Activated CD4-positive, CD25-positive, alpha-beta regulatory T cell treated with anti-CD3 and anti-CD28 coated beads, Interleukin-2, amount 50 U/mL, for 72 hours (primary cell): ENCODE measurements at places on chromosomes 3 and 15.

GRCh38 chr3:10300087-10300486 lies 7.3 kb upstream of the GHRL start:
- DNase-seq, result no peak

DNA sequence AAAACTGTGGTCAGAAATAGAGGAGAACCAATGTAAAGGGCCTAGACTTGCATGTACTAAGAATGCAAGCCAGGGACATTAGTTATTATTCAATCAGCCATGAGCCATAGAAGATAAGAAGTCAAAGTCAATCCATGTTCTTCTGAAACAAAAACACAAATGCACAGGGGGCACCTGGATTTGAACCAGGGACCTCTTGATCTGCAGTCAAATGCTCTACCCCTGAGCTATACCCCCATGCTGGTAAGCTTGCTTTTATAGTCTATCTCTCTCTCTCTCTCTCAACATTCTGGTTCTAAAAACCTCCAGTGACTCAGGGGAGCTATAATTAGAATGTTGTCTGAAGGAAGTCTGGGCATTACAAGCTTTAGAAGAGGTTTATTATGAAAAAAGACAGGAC lies 85.6 kb upstream of the ACP3 start:
- DNase-seq, result no peak

DNA sequence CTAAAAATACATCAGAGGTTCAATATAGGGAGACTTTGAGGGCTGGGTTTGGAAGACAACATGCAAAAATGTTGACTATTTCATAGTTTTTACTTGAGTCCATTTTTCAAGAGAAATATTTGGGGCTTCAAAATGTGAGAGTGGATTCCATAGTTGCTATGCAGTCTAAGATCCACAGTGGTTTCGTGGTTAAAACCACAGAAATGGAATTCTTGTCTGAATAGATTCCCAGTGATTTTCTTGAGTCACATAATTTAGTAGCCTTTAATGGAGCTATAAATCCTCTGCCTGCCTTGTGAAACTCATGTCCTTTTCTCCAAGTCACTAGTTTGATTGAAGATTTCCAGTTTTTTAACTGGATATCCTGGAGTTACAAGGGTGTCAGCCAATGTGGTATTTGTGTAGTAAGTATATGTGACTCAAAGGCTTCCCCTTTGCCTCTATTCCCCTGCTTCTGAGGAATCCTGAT lies 94.7 kb upstream of the RBMS3 start:
- DNase-seq, result no peak

- no peak for DNase-seq
These were observed 327.8 kb upstream of the ATP11B start for GRCh38 chr3:182465301-182466185.

- DNase-seq, result no peak
These were observed 109.4 kb upstream of the TNIK start for GRCh38 chr3:171569571-171570132.

- DNase-seq, result no peak
These were observed 389.1 kb upstream of the RARB start for GRCh38 chr3:25038922-25039321.

- DNase-seq, result no peak
These were observed 160.0 kb downstream of the STT3B start for GRCh38 chr3:31692751-31693150.

DNA sequence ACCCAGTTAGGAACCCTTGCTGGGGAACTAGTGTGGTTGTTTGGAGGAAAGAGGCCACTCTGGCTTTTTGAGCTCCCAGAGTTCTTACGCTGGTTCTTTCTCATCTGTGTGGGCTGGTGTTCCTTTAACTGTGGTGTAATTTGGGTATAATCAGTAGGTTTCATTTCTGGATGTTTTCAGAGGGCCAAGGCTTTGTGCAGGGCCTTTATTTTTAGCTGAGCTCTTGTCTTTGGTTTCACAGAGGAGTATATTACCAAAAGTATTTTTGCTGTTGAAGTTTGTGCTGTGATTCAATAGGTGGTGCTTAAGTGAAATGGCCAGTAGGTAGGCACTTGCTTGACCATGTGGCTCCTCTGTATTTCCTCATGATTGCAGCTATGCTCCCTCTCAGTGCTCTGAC lies 357.9 kb downstream of the KCNH8 start:
- no peak for DNase-seq

- DNase-seq, result no peak
These were observed 665 bp downstream of the GATM start for GRCh38 chr15:45377609-45378148.

DNA sequence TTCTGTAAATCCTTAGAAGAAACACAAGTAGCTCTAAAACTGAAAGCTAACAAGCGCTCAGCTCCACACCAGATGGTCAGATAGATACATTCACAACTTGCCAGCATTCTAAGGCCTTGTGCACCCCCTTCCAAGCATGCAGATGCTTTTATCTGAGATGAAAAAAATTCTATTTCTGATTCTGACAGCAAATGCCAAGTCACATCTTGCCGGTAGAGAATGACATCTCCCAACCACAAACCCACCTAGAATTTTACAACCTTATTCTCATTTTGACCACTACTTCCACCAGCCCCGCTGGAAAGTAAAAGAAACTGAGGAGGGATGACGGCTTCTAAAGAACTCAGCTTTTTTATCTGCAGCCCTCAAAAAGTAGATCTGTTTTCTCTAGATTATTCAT lies 57.7 kb downstream of the SUMF1 start:
- DNase-seq, result no peak

DNA sequence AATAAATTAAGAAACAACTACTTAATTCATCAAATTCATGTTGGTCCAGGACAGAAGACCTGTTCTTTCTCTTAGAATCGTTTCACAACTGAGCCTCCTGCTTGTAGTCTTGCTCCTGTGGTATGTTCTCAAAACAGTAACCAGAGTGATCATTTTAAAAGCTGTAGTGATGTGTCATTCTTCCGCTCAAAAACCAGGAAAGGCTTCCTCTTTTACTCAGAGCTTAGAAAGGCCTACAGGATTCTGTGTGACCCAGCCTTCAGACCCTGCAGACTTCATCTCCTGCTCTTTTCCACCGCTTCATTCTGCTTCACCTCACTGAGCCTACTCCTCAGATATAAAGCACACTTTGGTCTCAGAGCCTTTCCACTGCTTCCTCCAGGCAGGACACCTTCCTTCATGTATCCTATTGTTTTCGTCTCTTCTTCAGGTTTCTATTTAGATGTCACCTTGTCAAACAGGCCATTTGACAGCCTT lies 22.7 kb downstream of the ST6GAL1 start:
- DNase-seq, result no peak
